ENCODE measurements at places on chromosomes 2 and 18.
A peak's percentile ranks its signal among the peaks of the same experiment; 100 is the strongest.

DNA sequence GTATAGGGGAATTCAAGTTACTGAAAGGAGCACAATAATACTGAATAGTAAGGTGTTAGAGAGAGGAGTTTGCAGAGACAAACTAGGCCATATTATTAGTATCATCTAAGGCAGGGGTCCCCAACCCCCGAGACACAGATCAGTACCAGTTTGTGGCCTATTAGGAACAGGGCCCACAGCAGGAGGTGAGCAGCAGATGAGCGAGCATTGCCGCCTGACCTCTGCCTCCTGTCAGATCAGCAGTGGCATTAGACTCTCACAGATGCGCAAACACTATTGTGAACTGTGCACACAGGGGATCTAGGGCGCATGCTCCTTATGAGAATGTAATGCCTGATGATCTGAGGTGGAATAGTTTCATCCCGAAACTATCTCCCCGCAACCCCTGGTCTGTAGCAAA, 41.8 kb upstream of the TMEM200C start:
- no peak for DNase-seq

DNA sequence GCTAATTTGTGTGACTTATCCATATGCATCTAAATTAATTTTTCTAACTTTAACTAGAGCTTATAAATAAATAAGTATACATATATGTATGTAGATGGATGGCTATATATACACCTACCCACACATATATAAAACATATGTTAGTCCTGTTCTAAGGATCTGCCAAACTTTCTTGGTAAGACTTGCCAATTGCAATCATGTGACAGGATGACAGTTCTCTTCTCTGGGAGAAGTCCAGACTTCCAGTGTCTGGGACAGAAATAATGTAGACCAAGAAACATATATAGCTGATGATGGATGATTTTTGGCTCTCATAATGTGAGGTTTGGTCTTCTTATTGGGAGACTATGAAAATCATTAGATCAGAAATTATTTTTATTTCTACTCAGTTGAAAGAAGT, 30.6 kb upstream of the NR4A2 start:
- no peak for DNase-seq

DNA sequence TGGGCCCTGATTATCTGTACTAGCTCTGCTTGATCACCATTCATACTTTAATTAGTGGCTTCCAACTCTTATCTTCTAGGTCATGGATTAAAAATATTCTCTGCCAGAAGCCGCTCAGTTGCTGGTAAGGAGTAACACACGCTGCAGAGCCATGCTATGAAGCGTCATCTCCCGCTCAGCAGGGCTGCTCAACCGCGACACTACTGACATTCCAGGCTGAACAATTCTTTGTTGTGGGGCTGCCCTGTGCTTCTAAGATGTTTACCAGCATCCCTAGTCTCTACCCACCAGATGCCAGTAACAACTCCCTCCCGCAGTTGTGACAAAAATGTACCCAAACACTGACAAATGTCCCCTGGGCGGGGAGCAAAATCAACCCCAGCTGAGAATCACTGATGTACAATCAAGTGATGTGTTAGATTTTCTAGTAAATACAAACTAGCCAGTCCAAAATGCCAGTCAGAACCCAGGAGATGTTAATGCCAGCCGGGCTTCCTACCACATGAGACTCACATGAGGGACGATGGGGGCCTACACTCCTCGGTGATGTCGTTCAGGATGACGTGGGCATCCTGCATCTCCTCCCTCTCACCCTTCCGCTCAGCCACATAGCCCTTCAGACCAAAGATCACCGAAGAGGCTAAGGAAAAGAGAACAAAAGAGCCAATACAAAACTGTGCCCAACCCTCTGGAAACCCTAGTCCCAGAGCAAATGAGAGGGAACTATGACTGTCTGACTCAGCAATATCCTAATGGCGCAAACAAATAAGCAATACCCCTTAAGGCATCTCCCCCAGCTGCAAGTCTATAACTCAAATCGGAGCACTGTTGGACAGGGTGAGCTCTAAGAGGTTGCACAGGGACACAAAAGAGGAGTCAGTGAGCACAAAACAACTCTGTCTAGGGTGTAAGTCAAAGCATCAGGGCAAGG, 15.6 kb downstream of the ILKAP start:
- DNase-seq = no peak

DNA sequence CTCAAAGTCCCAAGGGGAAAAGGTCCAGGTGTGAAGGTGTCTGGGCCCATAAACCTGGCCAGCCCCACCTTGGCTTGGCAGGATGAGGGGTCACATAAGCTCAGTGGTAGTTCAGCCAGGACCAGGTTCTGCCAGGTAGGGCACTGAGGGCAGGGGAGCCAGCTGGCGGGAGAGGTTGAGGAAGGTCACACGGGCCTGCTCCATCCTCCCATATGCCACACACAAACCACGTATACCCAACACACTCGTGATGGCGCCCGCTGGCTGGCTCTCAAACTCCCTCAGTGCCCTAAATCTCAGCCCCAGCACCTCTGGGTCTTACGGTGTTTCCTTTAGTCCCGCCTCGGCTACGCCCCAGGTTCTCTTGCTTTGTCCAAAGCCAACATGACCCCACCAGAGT, 160.5 kb downstream of the ZFP36L2 start:
- no peak for DNase-seq

DNA sequence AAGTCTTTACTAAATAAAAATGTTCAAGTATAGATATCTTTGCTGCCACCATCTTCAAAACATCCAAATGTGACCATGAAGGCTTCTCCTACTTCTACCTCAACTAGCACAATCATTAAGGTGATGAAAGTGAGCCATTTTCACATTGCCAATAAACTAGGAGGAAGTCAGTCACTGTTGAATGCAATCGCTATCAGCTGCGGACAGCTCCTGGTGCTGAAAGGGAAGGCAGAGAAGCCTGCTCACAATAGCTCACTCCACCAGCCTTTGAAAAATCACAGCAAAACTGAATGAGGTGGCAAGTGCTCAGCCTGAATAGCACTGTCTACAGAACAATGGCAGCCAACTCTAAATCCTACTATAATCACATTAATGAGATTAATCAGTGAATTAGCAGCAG, 2.2 kb downstream of the MYT1L start:
- DNase-seq = peak; percentile 80

DNA sequence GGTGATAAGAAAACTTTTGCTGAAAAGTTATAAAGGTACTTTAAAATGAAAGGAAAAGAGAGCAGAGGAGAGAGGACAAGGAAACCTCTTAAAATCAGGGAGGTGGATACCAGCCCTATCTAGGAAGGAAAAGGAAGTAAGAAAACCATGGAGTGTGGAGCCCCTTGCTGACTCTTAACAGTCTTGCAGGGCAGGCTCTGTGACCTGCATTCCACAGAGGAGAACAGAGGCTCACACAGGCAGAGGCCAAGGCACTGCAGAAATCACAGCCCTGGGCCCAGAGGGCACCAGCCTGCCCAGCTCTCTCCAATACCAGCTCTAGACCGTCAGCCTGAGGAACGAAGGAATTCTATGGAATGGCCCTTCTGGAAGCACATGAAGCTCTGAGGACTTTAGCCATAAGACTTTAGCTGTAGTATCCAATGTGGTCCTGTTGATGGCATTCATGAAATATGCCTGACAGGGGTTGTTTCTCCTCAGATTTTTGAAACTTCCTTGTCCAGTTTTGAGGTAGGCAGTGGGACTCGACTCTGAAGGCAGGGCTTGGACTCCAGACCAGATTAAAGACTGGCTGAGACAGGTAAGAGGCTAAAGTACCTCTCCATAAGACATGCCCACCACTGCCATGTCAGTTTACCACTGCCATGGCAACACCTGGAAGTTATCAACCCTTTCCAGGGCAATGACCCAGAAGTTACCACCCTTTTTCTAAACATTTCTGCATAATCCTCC, 216.3 kb downstream of the ANAPC1 start:
- DNase-seq = no peak

GRCh38 chr2:118805064-118805690, 42.3 kb downstream of the EN1 start:
- no peak for DNase-seq

- no peak for DNase-seq
These were observed 74.0 kb downstream of the AFF3 start for GRCh38 chr2:100068395-100068794.

- no peak for DNase-seq
These were observed 1.9 kb downstream of the CCDC68 start for GRCh38 chr18:54957296-54957832.

GRCh38 chr18:77124452-77124922, 8.1 kb downstream of the MBP start:
- DNase-seq = no peak

GRCh38 chr2:38898256-38898655, 8.6 kb downstream of the ARHGEF33 start:
- no peak for DNase-seq

DNA sequence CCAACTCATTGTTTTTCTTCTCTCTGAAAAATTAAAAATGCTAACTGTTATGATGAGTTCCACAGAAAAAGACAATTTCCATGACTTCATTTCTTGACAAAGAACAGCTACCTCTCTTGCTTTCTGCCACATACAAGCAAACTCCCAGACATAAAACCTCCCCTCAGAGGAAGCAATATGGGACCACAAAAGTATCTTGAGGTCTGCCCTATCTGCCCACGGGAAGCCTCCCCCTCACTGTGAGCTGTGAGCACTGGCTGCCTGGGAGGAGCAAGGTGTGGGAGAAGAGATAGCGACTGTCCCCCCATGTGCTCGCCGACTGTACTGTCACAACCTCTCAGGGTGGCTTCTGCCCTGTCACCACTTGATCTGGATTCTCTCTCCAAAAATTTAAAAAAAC, 69.7 kb upstream of the NRP2 start:
- no peak for DNase-seq

GRCh38 chr2:42844366-42844765, 52.0 kb upstream of the HAAO start:
- no peak for DNase-seq

DNA sequence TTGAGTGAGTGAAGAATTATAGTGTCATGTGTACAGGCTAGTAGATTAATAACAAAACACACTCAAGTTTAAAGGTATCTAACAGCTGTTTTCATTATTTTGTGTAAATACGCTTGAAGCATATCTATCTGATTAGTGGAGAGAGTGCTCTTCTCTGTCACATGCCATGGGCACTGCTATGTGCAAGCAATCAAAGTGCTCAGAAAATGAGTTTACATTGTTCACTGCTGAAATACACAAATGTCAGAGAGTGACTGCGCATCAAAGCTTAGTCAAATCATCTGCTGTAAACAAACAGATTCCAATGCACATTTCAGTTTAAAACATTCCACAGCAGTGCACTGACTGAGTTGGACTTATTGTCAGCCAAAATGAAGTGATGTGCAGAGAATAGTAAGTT, 423.4 kb downstream of the ZEB2 start:
- DNase-seq = no peak

DNA sequence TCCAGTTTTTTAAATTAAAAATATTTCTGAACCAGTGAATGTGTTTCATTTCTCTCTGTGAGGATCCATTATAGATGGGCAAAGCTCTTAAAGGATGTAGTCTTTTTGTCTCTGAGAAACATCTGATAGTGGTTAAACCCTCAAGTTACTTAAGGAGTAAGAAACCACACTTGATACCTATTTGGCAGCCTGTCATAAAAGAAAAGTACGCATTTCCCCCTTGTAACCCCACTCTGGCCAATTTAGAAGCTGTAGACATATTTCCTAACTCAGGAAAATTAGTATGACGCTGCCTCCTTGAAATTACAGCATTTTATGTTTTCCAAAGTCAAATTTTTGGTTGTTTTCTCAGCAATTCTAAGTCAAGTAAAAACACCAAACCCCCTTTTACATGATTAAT, 2.0 kb downstream of the STAT4 start:
- no peak for DNase-seq

GRCh38 chr2:127663566-127664064, 11.7 kb downstream of the LIMS2 start:
- DNase-seq = no peak

- no peak for DNase-seq
These were observed 20.1 kb downstream of the CEP68 start for GRCh38 chr2:65076345-65076710.

- DNase-seq = peak; percentile 81
These were observed 284.5 kb downstream of the MTX2 start for GRCh38 chr2:176553685-176554100.

GRCh38 chr2:197128897-197129296, 181.7 kb downstream of the ANKRD44 start:
- DNase-seq = no peak

GRCh38 chr2:45391866-45392265, 219.2 kb downstream of the SRBD1 start:
- DNase-seq = no peak

DNA sequence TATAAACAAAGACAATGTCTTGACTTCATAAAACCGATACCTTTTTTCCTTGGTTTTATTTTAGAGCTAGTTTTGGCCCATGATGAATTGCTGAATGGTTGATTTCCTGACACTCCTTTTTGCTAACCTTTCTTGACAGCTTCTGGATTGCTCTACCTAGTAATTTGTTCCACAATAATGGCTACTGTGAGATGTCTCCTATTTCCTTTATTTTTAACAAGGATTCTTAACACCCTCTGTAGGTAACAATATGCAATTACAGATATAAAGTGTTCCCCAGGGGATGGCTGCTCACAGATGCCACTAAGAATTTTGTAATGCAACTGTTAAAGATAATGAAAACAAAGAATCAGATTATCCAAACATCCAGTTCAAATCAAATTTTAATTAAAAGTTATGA, 100.8 kb upstream of the ATP5MC3 start:
- DNase-seq = peak; percentile 66

- no peak for DNase-seq
These were observed 256.0 kb downstream of the CDH20 start for GRCh38 chr18:61589053-61589723.

DNA sequence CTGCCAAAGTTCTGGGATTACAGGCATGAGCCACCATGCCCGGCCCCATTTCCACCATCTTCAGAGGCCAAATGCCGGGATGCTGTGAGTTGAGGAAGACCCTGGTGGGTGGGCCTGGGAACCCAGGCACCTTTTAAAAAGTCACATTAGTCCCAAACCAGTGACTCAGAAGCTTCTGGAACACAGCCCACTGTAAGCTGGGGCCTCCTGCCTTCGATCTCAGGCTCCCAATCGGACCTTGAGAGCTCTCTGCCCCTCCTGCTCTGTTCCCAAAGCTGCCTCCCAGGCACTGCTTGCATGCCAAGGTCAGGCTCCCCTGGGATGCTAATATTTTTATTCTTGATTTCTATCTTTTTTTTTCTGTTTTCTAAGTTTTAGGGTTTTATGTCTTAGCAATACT, 4.2 kb downstream of the ADCY3 start:
- DNase-seq = no peak

DNA sequence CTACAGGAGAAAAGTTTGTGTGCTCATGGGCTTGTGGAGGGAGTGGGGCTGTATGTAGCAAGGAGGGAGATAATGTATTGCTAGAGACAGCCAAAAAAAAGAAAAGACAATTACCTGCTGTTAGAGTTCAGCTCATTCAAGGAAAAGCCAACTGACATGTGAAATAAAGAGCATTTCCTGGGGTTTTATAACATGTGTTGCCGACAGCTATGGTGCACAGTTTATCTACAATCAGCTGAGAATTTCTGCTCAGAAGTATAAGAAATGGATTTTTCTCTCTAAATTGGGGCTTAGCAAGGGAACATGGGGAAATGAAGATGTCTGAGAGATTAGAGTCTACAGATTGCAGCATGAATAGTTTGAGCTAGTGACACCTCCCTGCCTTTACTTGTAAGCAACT, 674.1 kb downstream of the SUCLG1 start:
- DNase-seq = no peak

DNA sequence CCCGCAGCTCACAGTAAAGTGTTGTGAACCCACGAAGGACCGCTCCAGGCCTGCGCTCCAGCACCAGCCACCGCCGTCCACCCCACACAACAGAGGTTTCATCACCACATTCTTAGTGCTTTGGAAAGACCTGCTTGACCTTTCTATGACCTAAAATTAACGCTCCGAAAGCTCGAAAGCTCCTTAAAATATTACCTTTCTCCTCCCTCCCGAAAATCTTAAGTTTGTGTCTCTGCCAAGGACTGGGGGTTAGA, 149.2 kb downstream of the TWIST2 start:
- DNase-seq = no peak
